CD4-positive, alpha-beta memory T cell (primary cell): ENCODE measurements at places on chromosomes 16 and 17.

- DNase-seq, result no peak
These were observed 74.2 kb downstream of the PLXDC1 start for GRCh38 chr17:39077252-39077651.

- no peak for DNase-seq
These were observed 16.1 kb upstream of the ARHGAP44 start for GRCh38 chr17:12773153-12773552.

- DNase-seq, result no peak
These were observed 533 bp downstream of the SLC6A4 start for GRCh38 chr17:30234964-30235363.

DNA sequence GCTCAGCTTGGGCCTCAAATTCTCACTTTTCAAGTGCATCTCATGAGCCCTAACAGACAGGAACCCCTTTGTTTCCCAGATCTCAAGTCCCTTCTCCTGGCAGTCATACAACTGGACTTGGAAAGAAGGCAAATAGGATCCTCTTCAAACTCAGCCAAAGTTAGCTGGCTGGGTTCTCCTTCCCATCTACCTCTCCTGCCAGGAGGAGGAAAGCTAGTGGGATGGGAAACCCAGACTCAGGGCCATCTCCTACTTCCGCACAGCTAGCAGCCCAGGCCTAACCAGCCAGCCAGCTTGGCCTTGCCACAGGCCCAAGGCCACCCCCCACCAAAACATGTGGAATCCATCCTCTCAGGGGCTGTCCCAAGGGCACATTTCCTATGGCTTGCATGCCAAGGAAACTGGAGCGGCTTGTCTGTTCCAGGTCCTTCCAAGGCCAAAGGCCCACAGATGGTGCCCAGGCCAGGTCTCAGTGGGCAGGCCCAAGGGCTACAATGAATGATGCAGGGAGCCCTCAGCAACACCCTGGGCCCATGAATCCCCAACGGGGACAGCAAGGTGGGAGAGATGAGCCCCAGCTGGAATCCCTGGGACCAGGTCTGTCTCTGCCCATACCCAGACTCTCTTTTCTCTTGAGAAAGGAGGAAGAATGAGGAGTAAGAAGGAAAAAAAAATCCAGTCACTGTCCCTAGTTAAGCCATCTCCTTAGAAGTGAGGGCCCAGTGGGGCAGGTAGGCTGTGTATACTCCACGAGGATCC lies 1.7 kb downstream of the SMARCD2 start:
- no peak for DNase-seq

GRCh38 chr16:27441998-27442397 lies 40.0 kb downstream of the IL21R start:
- no peak for DNase-seq

DNA sequence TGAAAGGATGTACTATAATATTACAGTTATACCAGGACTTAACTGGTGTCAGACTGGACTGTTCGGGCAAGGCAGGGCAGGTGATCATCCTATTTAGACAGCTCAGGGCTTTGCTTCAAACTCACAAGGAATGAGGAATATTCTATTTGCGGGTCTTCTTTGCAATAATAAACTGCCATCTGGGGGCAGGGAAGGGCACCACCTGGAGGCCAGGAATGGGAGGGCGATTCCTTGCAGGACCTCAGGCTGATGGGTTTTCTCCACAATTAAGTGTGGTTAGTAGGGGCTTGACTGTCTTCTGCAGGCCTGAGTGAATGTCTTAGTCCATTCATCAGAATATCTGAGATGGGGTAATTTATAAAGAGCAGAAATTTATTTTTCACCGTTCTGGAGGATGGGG lies 424.1 kb downstream of the CA10 start:
- DNase-seq, result no peak

- DNase-seq, result no peak
These were observed 769.0 kb downstream of the KCNJ2 start for GRCh38 chr17:70938336-70938735.

GRCh38 chr17:20066253-20066652 lies 57.1 kb downstream of the SPECC1 start:
- DNase-seq, result no peak
